GM23248 (cell line): ENCODE measurements at places on chromosomes 1 and 21.

- DNase-seq = no peak
These were observed 54.8 kb upstream of the MUTYH start for GRCh38 chr1:45395051-45395450.

- no peak for DNase-seq
These were observed 1214.8 kb upstream of the ADGRL4 start for GRCh38 chr1:80221319-80221718.

DNA sequence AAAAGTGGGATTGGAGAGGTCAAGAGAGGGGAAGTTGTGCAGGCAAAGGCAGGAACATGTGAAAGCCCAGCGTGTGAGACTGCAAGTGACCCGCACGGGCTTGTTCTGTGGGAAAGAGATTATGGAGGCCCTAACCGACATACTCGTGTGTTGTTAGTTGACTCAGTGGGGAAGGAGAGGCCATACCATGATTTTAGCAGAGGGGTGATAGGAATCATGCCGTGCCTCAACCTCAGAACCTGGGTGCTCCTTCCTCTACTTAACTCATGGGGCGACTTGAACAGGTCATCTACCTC lies 19.3 kb downstream of the PGLYRP3 start:
- DNase-seq = no peak

DNA sequence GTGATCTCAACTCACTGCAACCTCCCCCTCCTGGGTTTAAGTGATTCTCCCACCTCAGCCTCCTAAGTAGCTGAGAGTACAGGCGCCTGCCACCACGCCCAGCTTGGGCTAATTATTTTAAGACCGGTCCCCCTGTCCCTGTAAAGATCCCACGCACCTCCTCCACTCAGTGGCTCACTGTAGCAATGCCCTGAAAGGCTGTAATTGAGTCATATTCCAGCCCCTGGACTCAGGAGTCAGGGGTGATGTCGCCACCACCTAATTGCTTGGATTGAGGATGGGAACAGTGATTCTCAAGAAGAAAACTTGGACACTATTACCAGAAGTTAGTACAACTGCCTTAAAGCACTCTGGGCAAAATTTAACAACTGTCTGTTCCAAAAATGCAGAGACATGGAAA lies 3.1 kb upstream of the EDARADD start:
- peak; percentile 35 for DNase-seq

DNA sequence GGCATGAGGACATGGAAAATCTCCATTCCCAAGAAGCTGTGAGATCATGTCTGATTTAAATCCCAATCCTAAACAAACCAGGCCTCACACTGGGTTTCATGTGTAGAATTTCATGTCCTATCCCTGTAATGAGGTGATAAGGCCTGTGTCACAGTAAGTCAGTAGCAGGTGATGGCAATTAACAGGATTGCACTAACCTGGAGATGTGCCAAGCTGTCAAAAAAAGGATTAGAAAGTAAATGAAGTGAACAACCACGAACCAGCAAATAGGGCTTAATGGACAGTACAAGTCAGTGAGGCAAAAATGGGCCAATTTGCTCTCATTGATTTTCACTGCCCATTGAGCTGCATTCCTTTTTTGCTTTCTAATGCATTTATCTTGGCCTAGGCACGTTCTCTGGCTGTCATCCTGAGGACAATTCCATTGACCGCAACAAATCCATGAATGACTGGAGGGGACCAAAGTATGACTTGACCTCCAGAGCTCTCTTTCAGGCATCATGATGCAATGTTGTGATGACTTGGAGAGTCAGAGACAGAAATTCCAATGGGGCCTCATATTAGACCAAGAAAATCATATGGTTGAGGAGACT lies 673.6 kb upstream of the ADGRL2 start:
- DNase-seq = no peak

DNA sequence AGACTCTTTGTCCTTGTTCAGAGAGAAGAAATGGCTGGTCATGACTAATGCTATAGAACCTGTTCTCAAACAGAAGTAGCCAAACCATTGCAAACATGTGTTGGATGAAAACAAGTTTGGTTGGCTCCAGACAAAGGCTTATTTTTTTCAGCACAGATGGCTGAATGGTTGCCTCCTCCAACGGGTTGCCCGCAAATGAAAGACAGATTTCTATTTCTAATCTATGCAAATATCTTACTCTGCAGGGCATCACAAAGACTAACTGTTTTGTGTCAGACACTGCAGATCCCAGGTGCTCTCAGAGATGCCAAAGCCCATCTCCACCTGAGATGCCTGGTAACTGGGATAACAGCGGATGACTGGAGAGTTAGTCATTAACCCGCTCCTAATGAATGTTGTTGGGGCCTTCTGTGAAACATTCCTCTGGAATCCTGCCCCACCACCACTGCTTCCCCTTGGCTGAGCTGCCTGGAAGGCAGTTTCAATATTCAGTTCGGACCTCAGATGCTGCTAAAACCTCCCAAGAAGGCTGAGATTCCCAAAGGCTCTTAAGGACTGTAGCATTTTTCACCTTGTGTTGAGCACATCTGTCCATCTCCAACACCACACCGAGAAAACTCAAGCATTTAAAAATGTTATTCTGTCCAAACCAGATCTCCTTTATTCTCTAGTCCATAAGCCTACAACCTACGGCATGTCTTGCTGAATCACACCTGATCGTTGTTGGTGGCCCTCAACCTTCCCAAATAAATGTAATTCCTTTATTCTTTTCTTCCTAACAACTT lies 104.4 kb downstream of the PTPN14 start:
- peak; percentile 94 for DNase-seq

GRCh38 chr1:230754796-230755195 lies 7.6 kb downstream of the CAPN9 start:
- DNase-seq = peak; percentile 58

DNA sequence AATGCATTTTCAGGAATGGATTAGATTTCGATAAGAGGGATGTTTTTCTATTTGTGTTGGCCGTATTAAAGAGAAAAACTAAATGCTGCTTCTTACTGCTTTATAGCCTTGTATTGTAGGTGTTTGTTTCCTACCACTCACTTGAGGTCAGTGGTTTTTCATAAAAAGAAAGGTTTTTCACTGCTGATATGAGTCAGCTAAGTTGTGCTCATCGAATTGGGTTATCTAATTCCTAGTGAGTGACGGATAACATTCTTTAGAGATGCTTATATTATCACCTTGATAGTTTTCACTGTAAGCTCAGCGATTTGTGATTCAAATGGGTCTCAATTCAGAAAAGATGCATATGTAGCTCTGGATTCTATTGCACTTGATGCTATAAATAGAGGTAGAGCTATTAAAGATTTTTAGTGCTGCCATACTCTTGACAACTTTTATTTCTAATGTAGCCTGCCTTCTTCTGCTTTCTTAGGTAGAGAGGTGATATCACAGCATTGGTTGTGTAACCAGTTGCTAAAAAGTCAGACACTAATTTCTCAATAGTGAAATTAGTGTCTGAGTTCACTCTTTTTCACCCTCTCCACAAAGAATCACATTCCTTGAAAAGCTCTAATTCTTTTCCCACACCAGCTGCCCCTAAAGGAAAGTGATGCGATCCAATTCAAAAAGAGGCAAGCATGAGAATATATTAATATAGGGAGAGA lies 180.0 kb downstream of the RASAL2 start:
- peak; percentile 35 for DNase-seq

DNA sequence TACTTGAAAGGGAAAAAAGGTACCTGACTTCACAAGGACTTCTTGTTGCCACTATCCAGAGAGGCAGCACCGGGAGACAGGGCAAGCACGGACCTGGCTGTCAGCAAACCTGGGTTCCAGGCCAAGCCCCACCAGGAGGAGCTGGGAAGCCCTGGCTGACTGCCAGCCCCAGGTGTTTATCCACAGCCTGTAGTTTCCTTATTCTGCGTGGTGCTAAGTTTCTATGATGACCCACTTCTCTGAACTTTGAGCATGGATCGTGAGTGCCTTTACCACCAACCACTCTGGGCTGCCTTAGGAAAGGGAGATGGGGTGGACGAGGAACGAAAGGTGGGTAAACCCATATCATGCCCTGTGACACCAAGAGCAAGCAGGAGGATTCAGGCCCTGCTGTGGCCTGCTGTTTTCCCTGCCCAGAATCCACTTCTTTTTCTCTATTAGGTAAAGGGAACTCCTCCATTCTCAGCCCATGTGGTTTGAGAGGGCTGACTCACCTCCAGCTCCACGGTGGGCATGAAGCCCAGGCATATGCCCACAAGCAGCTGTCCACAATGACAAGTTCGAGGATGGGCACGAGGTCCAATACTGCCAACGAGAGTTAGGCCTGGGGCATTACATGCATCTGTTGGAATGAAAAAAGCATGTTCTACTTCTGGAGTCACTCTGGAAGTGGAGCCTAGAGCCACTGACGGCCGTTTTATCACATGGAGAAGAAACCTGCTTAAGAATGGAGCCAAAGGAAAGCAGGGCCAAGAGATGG lies 20.3 kb downstream of the TSPAN2 start:
- peak; percentile 90 for DNase-seq

DNA sequence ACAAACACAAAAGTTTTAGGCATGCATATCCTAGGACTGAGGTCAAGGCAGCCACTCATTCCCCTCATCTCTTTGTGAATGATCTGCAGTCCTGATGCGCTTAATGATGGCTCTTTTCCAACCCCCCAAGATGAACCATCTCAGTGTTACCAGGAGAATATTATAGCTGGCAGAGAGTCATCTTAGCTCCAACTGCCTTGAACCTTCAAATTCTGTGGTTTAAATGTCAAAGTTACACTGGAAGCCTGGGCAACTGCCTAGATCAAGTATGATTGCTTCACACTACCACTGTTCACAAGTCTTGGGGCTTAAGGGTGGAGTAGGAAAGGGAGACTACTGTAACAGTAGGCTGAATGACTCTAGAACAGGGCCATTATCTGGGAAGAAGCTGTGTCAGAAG lies 8.0 kb upstream of the MYBPHL start:
- DNase-seq = peak; percentile 15

- DNase-seq = no peak
These were observed 33.9 kb upstream of the SERBP1 start for GRCh38 chr1:67464058-67464457.

DNA sequence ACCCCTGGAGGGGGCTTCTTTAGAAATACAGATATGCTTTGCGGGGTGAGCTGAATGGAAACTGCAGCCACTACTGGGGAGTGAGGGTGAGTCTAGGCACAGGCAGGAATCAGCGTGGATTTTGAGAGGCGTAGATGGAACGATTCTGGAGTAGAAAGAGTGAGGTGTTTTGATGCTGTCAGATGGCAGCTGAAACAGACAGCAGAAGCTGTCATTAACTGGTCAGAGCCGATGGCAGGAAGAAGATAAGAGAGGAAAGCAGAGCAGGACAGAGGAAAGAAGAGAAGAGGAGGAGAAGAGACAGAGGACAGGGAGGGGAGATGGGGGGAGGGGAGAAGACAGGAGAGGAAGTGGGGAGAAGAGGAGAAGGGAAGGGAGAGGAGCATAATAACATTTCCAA lies 138.5 kb downstream of the LRIG2 start:
- DNase-seq = no peak
